ENCODE measurements at places on chromosomes 3 and 15.

- no peak for DNase-seq
These were observed 39.3 kb downstream of the OXNAD1 start for GRCh38 chr3:16304061-16305010.

DNA sequence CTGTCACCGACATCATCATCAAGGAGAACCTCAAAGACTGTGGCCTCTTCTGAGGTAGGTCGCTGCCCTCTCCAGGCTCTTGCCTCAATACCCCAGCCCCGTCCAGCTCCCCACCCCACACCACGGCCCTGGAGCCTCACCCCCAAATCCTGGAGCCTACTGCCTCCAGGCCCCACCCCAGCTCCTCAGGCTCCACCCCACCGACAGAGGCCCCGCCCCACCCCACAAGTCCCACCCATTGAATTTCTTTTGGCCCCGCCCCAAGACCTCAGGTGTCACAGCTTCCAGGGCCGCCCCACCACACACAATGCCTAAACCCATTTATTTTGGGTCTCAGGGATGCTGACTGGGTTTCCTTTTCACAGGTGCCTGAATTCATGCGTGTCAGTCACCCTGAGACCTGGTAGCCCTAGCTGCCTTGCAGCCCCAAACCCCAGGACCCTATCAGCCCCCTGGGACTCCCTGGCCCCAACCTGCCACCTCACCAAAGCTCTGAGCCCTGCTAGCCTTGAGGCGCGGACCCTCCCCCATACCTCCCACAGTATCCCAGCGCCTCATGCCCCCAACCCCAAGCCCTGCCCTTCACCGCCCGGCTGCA, 3.6 kb downstream of the GNAT1 start:
- peak; percentile 44 for DNase-seq

DNA sequence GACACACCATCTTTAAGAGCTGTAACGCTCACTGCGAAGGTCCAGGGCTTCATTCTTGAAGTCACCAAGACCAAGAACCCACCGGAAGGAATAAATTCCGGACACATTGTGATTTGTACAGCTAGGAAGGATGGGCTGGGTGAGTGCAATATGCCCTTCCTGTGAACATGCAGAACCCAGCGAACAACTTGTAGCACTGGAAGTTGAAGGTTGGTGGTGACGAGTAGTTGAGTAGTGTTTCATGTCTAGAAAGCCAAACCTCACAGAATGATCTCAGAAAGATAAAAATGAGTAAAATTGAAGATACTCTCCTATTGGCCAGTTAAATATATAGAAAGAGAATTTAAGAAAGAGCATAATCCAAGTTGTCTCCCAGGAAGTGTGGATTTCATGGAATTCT, 462.2 kb upstream of the CFAP20DC start:
- no peak for DNase-seq

DNA sequence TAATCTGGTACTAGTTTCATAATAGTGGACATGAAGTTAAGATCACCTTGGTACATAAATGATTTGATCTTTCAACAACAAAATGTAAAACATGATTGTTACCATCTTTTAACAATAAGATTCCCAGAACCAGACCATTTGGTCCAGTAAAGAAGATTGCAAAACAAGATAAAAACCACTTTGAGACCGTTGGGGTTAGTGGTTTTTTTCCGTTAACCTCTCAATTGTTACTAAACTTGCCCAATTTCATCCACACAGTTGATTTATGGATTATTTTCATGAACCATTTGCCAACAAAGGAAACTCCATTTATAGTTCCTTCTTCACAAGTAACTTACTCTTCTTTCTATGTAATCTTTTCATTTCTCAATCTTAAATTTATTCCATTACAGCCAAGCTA, 53.8 kb downstream of the ATP8B4 start:
- no peak for DNase-seq

GRCh38 chr15:98744506-98744905, 96.2 kb downstream of the IGF1R start:
- peak; percentile 93 for DNase-seq

- no peak for DNase-seq
These were observed 309.9 kb upstream of the RASGRP1 start for GRCh38 chr15:38874464-38874863.

DNA sequence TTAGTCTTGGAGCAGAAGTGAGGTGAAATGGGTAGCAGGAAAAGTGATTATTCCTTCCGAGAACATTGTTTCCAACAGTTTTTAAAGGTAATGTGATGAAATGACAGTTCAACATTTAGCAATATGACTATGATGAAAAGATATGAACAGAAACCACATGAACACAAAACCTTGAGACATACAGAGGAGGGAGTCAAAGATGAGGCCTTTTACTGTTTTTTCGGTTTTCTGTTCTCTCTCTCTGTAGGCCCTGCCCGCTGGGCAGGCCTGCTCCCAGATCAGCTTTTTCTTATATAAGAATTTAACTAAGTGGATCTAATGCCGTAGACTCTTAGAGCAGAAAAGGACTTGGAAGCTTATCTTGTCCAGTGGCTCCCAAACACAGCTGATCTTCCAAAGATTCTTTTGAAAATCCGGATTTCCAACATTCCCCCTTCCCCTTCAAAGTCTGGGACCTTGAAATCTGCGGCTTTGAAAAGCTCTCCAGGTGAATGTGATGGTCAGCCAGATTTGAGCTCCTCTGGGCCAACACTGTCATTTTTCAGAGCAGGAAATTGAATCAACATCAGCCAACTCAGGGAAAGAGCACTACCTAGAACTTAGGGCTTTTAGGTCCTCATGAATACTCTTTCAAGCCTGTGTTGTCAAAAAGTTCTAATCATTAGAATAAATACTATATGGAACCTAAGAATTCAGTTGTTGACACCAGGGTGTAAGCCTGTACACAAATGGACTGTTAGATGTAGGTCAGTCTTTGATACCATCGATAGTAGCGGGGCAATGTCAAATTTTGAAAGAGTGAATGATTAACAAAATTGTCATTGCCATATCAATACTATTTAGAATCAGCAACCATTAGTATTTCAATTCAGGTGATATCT, 372.7 kb downstream of the SHQ1 start:
- DNase-seq = no peak

GRCh38 chr3:189108735-189109134, 63.0 kb upstream of the TPRG1 start:
- no peak for DNase-seq

GRCh38 chr3:71754610-71755253, 1.1 kb downstream of the GPR27 start:
- DNase-seq = no peak

DNA sequence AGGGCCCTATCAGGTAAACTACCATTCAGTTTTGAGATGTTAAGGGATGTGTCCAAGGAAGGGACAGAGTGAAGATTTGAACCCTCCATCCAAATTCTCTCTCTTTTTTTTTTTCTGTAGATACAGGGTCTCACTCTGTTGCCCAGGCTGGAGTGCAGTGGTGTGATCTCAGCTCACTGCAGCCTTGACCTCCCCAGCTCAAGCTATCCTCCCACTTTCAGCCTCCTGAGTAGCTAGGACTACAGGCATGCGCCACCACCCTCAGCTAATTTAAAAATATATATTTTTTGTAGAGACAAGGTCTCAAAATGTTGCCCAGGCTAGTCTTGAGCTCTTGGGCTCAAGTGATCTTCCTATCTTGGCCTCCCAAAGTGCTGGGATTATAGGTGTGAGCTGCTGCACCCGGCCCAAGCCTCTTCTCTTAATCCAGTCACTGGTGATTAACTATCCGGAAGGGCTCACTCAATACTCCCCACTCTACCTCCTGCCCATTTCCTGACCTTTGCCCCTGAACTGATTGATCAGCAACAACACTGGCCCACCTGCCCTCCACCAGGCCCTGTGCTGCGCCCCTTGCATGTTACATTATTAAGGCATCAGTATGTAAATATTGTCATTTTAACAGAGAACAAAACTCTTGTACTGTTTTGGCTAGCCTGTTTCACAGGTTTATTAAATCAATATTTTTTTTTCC, 164.7 kb downstream of the CTNNB1 start:
- DNase-seq = peak; percentile 50

DNA sequence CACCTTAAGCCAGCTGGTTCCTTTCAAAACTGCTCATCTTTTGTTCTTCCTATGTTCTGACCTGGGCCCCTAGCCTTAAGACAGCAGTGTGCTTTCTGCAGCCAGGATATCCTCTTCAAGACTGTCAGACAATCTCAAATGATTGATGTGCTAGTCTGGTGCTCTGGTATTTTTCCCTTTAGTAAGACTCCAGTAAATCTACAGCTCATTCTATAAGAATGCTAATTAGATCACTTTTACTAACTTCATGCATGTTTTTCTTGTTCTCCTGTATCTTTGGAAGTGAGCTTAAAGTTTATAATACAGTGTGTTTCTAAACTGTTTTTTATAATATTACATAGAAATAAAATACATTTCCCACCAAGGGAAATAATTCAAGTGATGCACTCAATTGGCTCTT, 220.9 kb upstream of the NANOGP8 start:
- DNase-seq = peak; percentile 62

DNA sequence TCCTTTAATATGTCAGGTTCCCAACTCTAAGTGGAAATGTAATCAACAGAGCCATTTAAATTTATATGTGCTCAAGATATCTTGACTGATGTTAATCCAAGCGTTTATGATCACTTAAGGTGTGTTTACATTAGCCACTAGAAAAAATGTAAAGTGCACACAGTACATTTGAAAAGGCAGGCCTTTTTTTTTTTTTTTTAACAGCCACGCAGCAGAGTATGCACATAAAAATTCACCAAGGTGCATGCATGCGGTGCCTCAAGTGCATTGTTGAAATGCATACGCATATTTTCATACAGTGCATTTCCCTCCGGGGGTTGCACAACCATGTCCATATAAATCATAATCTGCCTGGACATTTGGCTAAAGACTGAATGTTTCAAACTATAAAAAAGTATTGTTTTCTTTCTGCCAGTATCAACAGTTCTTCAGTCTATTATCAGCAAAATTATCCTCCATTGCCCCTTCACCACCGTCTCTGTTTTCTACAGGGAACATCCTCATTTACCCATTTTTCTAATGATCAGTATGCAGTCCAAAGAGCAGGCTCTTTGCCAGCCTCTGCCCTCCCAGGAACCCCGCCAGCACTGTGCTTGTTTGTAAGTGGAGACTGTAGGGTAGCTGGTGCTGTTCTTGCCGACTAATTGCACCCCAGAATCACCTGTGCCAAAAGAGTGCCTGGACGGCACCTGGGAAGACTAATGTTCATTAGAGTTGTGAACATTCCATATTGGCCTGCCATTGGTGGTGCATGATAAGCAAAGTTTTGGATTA, 611.2 kb upstream of the CFAP20DC start:
- DNase-seq = no peak
